ENCODE measurements at places on chromosomes 3 and 15. TPM values are rescaled to one million over a fixed set of nuclear protein-coding genes. Genes with fewer than 3 reads are reported as not detected.

The MAGEL2 gene
- total RNA-seq, result not detected

The SPATA12 gene
- 0.57 TPM for total RNA-seq

The GOLGA8S gene
- total RNA-seq, result 0.09 TPM

The MGA gene
- 31.8 TPM for total RNA-seq

DNA sequence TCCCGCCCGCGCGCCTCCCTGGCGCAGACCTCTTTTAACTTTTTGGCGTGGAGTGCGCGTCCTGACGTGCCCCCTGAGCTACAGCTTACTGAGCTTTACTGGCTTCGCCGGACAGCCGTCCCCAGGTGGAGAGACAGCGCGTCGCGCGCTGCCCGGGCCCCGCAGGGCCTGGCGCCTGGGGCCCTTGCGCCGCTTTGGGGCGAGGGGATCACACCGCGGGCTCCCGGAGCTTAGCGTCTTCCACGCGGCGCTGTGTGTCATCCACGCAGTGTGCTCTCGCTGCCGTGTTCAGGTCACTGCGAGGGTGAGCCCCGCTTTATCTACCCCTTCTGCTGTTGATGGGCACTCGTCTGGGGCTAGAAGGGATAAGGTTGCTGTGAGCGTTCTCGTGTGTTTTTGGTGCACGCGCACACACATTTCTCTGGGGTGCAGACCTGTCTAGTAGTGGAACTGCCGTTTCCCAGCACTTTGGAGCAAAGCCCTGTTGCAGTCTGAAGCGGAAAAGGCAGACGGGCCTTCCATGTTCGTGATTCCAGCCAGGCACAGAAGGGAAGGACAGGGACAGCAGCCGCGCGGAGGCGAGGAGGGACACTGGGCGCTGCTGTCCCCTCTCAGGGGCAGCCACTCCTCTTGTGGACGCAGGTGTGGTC is 33.1 kb upstream of the ALDH1L1 start:
- peak; percentile 30 for DNase-seq
- peak overlapping the region; percentile 44 for H3K27ac ChIP-seq
- peak overlapping the region; percentile 60 for H3K4me3 ChIP-seq
- peaks cover 54% of the 10 kb centered on the region for H3K4me1 ChIP-seq
- H3K36me3 ChIP-seq, result no peaks in the 10 kb centered on the region
- H3K27me3 ChIP-seq, result no peaks in the 10 kb centered on the region

The DPPA2 gene
- total RNA-seq, result not detected

The PARP14 gene
- total RNA-seq, result 31.6 TPM

GRCh38 chr15:40146037-40146436 is 14.8 kb upstream of the BUB1B start:
- H3K27me3 ChIP-seq, result no peaks in the 10 kb centered on the region
- H3K4me1 ChIP-seq, result peaks cover 28% of the 10 kb centered on the region
- no peaks in the 10 kb centered on the region for H3K36me3 ChIP-seq
- DNase-seq, result peak; percentile 71
- no peak overlapping the region for H3K27ac ChIP-seq

DNA sequence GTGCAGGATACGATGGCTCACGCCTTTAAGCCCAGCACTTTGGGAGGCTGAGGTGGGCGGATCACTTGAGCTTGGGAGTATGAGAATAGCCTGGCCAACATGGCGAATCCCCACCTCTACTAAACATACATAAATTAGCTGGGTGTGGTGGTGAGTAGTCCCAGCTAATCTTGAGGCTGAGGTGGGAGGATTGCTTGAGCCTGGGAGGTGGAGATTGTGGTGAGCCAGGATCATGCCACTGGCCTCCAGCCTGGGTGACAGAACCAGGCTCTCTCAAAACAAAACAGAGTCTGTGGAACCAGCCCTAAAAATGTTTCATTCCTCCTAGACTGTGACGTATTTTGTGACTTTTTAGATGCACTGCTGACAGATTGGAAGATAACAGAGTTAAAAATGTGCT is 34.3 kb upstream of the RAD51 start:
- no peak overlapping the region for H3K4me3 ChIP-seq
- H3K36me3 ChIP-seq, result no peaks in the 10 kb centered on the region
- no peak for DNase-seq
- H3K27ac ChIP-seq, result no peak overlapping the region
- H3K27me3 ChIP-seq, result no peaks in the 10 kb centered on the region

The CCNB2 gene
- 99.2 TPM for total RNA-seq

DNA sequence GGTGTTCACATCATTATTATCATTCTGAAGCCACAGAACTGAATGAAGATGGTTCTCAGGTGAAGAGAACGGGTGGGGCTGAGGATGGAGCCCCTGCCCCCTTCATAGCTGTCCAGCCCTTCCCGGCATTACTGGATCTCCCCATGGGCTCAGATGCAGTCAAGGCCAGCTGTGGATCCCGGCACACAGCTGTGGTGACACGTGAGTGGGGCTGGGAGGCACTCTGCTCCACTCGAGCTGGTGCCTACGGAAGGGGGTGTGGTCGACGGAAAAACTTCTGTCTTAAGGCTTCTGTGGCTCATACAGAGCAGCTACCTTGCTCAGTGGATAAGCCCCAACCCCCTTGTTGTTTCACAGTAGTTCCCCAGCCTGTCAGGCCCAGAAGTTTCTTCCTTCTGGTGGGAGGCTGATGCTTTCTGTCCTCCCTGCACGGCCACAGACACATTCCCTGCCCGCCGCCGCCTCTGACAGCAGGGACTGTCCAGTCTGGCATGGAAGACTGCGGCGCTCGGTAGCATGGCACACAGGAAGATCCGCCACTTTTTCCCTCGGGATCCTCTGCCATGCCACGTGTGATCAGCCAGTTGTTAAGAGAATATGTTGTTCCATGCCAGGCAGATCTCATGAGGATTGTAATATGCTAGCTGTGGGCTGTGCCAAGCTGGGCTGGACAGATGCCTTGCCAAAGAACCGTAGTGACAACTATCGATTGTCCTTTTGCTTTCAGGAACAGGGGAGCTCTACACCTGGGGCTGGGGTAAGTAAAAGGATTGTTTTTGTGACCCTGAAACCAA is 5.8 kb downstream of the RCCD1 start:
- no peaks in the 10 kb centered on the region for H3K36me3 ChIP-seq
- H3K4me1 ChIP-seq, result peaks cover 10% of the 10 kb centered on the region
- H3K4me3 ChIP-seq, result no peak overlapping the region
- no peak for DNase-seq
- H3K27ac ChIP-seq, result no peak overlapping the region

GRCh38 chr15:39961051-39961450 is 27.1 kb downstream of the EIF2AK4 start:
- DNase-seq, result no peak
- no peaks in the 10 kb centered on the region for H3K27me3 ChIP-seq
- H3K36me3 ChIP-seq, result peaks cover 5% of the 10 kb centered on the region
- H3K27ac ChIP-seq, result no peak overlapping the region
- no peaks in the 10 kb centered on the region for H3K4me1 ChIP-seq

The FES gene
- total RNA-seq, result 2.1 TPM

DNA sequence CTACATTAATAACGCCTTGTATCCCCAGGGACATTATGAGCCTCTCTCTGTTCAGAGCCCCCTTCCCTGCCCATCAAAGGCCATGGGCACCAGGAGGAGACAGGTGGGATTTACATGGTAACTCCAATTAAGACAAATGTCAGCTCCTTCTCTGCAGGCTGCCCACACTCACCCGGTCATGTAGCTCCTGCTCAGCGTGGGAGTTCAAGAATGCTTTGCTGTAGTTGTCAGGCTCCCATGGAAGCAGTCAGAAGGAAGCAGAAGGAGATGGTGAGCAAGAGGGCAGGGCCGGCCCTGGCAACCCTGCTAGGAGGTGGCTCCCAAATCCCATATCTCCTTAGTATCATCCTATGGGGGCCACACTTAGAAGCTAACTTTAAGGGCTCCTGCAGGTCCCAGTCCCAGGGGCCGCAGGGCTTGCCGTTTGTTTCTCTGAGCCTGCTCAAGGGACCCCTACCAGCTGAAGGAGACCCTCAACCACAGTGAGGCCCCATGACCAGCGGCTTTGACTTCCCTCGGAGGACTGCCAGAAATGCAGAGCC is 218.4 kb upstream of the TLE3 start:
- H3K27ac ChIP-seq, result no peak overlapping the region
- no peak for DNase-seq
- H3K4me3 ChIP-seq, result no peak overlapping the region
- H3K27me3 ChIP-seq, result no peaks in the 10 kb centered on the region
- H3K36me3 ChIP-seq, result no peaks in the 10 kb centered on the region

DNA sequence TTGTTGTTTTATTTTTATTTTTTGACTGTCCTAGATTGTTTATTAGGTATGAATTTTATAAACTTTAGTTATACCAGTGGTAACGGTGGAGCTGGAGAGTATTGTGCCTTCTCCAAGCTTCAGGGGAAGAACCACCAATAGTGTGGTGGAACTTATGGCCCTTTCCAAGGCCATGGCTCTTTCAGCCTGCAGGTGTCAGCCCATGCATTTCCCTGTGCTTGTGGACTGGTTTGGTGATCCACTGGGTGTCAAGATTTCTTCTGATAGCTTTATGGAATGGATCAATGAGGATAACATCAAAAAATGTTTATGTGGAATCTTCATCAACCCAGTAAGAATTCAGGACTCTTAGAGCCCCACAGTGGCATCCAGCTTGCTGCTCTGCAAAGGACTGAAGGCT is 19.2 kb upstream of the SCAMP5 start:
- H3K36me3 ChIP-seq, result no peaks in the 10 kb centered on the region
- no peak overlapping the region for H3K4me3 ChIP-seq
- peaks cover 6% of the 10 kb centered on the region for H3K4me1 ChIP-seq
- H3K27me3 ChIP-seq, result no peaks in the 10 kb centered on the region

- H3K27ac ChIP-seq, result peak overlapping the region; percentile 26
- DNase-seq, result no peak
- no peak overlapping the region for H3K4me3 ChIP-seq
These were observed 93.0 kb downstream of the SMAD3 start for GRCh38 chr15:67158367-67158766.

GRCh38 chr3:84943379-84943778 is 15.4 kb upstream of the CADM2 start:
- H3K4me1 ChIP-seq, result no peaks in the 10 kb centered on the region
- DNase-seq, result no peak
- H3K27ac ChIP-seq, result no peak overlapping the region
- H3K4me3 ChIP-seq, result no peak overlapping the region

DNA sequence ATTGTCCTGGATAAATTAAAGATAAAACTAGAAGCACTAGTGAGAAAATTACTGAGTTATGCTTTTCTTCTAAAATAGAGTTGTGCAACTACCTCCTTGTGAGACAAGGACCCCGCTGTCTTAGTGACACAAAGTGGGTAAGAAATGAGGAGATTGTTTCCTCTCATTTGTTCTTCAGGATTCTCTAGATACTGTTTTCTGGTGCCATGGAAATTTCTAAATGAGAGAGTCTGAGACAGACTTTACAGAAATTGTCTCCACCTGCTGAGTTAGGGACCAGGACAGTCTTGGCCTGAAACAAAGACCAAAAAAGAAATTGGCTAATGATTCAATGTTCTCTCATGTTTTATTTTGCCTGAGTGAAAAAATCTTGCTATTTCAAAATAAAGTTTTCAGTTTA is 427.5 kb downstream of the TUSC7 start:
- DNase-seq, result no peak
- H3K36me3 ChIP-seq, result no peaks in the 10 kb centered on the region
- no peak overlapping the region for H3K4me3 ChIP-seq
- no peaks in the 10 kb centered on the region for H3K4me1 ChIP-seq
- no peaks in the 10 kb centered on the region for H3K27me3 ChIP-seq
- no peak overlapping the region for H3K27ac ChIP-seq

- H3K4me1 ChIP-seq, result peaks cover 33% of the 10 kb centered on the region
- no peak overlapping the region for H3K27ac ChIP-seq
- H3K36me3 ChIP-seq, result 0 out of 2 replicates have a peak, but pooled peaks cover 6% of the 10 kb centered on the region
- no peak for DNase-seq
- H3K4me3 ChIP-seq, result no peak overlapping the region
These were observed 16.4 kb downstream of the GPR160 start for GRCh38 chr3:170054204-170054603.

DNA sequence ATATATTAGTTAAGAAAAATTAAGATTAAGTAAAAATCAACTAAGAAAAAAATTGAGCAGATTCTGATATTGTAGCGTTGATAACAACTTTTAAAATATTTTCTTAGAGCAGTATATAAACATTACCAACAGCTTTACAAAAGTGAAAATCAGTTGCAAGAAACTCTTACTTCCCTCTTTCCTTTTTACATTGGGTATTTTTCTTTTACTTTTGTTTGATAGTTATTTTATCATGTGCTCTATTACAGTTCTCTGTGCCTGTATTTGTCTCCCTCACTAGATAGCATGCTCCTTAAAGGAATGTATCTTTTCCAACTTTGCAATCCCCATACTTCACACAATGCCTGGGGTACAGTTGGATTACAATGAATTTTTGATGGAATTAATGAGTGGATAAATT is 87.5 kb upstream of the P3H2 start:
- no peaks in the 10 kb centered on the region for H3K27me3 ChIP-seq
- no peak overlapping the region for H3K27ac ChIP-seq
- H3K4me3 ChIP-seq, result no peak overlapping the region
- H3K4me1 ChIP-seq, result 0 out of 2 replicates have a peak, but pooled peaks cover 4% of the 10 kb centered on the region

DNA sequence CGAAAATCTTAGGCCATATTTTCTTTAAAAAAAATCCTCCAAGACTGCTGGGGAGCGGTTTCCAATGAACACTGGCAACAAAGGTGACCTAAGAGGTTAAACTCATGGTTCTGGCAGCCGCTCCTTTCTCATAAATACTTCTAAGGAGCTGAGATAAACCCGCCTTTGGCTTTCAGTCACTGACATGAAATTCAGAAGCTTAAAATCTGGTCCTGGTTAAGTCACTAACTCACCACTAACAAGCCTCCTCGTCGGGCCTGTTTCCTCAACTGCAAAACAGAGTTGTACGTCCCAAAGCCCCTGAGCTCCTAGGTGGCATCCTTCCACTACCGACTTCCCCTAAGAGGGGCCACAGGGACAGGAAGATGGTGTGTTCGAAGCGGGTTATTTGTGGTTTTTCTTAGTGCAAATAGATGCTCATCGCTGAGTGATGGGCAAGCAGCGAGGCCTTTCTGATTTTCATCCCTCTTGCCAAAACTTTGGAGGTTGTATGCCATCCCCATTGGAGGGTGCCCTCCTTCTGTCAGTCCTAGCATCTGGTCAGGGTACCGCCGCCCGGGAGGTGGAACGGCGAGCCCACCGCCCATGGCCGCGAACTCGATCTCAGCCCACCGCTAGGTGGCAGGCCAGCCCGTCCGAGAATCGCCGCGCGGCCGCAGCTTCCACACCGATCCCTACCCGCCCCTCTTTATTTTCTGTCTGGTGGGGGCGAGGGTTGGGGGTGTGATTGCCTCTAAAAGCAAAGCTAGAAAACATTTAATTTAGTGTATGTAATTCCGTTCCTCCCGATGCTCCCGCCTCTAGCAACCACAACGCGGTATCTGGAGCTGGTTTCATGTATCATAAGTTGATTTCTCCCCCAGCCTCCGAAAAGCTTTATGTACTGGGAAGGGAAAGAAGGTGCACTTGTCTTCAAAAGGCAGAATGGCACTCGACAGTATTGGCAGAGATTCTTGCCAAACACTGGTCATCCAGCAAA is 4.6 kb downstream of the BCL6 start:
- peak overlapping the region; percentile 94 for H3K27ac ChIP-seq
- no peaks in the 10 kb centered on the region for H3K27me3 ChIP-seq
- H3K4me3 ChIP-seq, result peak overlapping the region; percentile 88

DNA sequence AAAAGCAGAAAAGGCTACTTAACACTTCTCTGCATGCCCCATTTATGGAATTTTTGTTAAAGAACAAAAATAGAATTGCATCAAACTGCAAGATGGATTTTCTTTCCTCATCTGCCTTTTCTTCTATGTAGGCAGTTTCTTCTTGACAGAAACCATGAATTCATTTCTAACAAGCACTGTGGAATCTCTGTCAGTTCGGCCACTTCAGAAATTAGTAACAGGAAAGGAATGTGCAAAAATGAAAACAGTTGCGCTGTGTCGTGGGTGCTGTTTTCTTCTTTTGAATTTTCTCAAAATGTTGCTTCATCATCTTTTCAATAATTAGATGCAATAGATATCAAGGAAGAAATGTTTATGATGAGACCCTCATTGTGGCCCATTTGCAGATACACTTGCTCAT is 151.6 kb downstream of the FOXB1 start:
- H3K27ac ChIP-seq, result no peak overlapping the region
- H3K36me3 ChIP-seq, result no peaks in the 10 kb centered on the region
